Stimulated activated CD8-positive, alpha-beta memory T cell treated with anti-CD3 and anti-CD28 coated beads, Interleukin-7, amount 100 ng/mL, for 1 hour (primary cell): ENCODE measurements at places on chromosomes 7 and 10.

DNA sequence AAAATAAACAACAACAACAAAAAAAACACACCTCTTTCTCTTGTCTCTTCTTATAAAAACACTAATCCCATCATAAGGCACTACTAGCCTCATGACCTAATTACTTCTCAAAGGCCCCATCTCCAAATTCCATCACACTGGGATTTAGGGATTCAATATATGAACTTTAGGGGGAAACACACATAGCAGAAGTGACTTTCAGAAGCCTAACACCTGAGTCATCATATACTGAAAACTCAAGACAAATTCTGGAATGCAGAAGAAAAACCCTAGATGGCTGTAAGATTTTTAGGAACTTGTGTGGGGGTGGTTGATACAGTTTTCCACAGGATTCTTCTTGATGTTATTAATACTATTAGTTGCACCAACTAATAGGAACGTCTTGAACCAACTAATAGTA is 33.7 kb upstream of the CSTF2T start:
- DNase-seq = no peak

DNA sequence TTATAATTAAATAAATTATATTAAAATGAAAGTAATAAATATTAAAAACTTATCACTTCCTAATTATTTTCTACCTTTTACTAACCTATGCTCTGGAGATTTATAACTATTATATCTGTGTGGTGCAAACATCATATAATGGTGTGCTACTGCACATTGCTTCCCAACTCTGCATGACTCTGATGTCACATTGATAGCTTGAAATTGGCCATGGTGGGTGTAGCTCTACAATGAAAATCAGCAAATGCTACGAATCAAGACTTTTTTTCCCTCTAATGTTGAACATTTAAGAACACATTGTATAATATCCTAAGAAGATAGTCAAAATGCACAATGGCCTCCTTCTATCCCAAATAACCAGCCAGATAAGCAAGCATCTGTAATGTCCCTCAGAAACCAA is 99.1 kb downstream of the ARMH3 start:
- no peak for DNase-seq

GRCh38 chr10:102802920-102803534 is 34.2 kb downstream of the CYP17A1 start:
- DNase-seq = no peak

DNA sequence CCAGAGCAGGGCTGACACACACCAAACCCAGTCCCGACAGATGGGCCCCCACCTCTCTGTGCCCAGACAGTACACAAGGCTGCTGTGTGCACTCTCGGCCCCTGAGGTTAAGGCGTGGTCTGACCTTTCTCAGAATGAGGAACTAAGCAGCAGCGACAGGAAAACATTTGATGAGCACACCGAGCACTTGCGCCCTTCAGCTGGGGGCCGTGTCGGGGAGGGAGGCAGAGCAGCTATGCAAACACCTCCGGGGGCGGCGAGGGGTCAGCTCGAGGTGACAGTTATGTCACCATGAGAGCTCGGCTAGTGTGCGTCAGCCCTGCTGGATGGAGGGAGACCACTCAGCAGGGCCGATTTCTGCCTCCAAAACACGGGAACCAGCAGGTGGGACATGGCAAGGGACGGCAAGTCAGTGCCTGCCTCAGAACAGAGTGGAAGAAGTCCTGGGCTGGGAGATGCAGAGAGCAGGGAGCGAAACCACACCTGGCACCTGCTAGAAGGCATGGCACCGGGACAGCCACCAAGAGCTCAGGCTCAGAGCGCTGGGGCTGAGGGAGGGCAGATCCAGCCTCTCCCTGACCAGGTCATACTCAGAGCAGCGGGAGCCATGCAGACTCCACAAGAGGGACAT is 57.4 kb downstream of the CHST15 start:
- DNase-seq = no peak

DNA sequence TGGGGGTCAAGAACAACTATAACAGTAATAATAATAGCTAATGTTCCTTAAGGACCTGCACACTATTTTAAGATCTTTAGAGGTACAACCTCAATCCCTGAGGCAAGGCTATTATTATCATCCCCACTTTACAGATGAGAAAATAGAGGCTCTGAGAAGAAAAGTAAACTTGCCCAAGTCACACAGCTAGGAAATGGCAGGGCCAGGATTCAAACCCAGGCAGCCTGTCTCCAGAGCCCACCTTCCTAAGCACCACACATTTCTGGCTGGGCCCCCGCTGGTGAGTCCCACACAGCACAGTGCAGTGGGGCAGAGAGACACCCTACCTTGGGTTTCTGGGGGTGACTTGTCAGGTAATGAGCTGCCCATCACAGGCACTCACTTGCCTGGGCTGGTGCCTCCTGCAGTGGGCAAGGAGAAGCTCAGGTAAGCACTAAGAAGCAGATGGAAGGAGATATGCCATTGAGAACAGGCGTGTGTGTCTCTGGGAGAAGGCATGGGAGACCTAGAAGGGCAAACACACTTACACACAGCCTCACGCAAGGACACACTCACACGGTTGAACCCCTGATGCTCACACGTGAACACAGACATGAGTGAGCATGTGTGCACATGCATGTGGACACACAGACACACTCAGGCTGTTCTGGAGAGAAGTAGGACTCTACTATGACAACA is 104.4 kb upstream of the ZMIZ1 start:
- no peak for DNase-seq

DNA sequence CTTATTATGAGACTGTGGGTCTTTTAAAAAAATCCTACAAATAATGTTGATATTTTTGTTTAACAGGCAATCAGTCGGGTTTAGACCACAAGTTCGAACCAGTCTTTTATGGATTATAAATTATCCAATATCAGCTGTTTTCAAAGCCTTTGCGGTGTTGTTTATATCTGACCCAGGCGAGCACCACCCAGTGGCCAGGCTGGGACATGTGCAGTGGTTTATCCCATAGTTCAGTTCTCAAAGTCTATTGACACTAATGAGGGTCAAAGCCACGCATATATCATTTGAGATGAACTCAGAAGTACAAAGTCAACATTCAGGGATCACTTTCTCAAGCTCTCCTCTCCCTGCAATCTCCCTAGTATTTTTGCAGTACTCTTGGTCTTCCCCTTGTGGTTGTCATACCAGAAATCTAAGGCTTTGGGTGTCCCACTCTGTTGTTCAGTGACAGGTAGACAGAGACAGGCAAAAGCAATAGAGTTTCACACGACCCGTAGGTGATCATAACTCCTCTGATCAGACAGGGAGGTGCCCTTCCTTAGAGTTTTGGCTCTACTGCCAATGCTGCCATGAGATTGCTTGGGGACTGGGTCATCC is 117.4 kb upstream of the POM121L12 start:
- no peak for DNase-seq

DNA sequence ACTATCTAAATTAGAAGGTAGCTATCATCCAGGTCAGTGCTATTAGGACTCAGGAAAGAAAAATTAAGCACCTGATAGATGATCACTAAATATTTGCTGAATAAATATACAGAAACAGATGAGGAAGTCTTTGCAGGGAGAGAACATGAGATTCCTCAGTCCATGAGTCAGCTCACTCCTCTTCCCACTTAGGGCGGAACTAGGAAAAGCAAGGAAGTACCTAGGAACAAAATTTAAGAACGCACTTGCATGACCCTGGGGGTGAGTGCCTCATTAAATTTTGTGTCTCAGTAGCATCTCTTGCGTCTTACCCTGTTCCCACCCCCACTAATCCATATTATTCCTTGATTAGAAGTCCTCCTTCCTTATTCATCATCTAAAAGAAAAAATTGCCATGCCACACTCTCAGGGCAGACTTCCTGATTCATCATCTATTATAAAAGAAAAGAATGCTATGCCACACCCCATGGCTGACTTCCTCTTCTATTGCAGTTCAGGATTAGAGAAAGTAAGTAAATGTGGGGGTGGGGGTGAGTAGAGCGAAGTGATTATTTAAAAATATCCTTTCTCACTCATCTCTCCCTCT is 208.8 kb downstream of the THSD7A start:
- no peak for DNase-seq

GRCh38 chr10:93926613-93927012 is 32.8 kb downstream of the SLC35G1 start:
- DNase-seq = no peak

- DNase-seq = no peak
Observed at GRCh38 chr7:657565-658119, 68.9 kb upstream of the DNAAF5 start.

GRCh38 chr7:32051128-32051527 is 19.1 kb downstream of the PDE1C start:
- no peak for DNase-seq
